ENCODE measurements at places on chromosomes 6 and 20.

DNA sequence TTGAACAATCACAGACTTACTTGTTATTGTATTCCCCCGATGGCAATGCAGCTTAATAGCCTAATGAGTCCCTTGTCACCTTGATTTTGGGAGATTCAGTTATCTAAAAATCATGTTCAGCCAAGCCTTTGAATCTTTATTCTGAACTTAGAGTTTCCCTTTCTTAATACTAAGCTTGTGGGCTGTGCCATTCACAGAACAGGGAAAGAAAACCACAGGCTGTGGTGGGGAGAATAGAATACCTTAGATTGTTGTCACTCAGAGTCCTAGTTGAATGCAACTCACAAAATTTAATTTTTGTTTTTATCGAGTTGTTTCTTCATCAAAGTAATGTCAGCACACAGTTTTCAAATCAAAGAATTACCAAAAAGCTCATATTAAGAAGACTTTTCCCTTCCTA, 37.4 kb downstream of the RFPL4B start:
- no peak for DNase-seq

DNA sequence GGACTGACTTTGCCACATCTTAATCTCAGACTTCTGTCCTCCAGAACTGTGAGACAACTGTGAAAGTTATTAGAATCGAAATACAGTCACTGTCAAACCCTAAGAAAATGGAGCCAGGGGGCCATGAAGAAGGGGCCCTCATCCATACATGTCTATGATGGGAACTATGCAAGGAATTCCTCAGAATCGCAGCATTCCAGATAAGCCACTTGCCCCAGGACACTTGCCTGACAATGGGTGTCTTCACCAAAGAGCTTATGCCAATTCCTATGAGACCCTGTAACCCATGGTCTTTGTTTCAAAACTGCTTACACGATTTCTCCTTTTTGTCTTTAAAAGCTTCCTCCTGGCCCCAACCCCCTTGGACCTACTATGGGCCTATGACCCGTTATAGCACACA, 90.4 kb upstream of the FOXP4 start:
- no peak for DNase-seq

DNA sequence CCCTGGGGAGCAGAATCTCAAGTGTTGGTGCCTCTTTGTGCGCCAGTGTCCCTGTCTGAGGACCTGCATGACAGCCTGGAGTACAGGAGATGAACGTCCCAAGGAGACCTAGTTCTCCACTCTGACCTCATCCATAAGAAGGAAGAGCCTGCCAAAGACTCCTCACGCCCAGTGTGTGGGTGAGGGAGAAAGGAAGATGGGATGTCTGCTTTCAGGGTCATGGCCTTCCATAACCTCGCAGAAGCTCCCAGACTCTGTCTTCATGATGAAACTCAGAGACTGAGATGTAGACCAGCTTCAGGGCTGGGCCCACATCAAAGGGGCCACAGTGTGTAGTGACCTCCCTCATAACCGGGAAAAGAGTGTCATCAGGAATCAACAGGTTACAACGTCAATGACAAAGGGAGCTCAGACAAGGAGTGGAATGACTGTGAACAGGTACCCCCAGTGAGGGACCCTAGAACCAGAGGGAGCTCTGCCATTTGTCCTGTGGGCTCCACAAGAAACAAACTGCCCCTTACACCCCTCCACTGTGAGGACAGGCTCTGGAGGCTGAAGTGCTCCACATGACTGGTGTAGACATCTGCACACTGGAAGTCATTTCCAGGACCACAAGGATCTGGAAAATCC, 8.1 kb downstream of the HLA-DQB1 start:
- DNase-seq = no peak

- no peak for DNase-seq
These were observed 65.3 kb downstream of the MTHFD1L start for GRCh38 chr6:150930841-150931240.

DNA sequence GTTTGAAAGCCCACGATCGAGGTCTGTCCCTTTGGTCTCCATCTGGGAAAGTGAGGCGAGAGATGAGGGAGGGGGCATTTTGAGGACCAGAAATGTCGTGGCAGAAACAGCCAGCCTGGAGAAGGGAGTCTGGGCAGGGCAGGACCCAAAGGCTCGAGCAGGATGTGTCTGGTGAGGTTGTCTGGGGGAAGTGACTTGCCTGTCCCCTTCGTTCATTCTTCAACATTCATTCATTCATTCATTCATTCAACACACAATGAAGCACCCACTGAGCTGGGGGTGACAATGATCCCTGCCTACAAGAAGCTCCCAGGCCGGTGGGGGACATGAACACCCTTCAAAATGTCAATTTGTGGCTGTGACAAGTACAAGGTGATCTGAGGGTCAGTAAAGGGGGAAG, 80.5 kb downstream of the CEBPB start:
- DNase-seq = no peak

DNA sequence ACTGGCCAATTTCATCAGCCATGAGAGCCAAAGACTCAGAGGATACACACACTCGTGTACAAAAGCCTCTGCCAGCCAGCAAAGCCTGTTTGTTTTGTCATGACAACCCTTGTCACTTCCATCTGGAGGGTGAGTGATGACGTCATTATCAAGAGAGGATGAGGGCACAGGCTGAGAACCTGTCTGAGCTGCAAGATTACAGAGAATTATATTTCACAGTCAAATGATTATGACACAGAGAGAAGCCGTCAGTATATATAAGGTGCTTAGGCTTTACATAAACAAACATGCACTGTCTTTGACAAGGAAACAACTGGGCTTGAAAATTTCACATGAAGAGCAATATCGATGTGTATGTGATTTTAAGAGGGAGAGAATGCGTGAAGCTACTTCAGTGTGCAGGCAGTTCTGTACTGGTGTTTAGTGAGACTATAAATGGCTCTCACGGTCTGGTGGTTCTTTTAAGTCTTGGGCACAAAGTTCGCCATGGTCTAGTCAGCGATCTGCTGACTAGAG, 36.5 kb upstream of the BCLAF1 start:
- DNase-seq = no peak

GRCh38 chr6:148247386-148248063, 95.1 kb upstream of the SASH1 start:
- no peak for DNase-seq

GRCh38 chr20:17452441-17452840, 78.7 kb downstream of the BFSP1 start:
- no peak for DNase-seq

DNA sequence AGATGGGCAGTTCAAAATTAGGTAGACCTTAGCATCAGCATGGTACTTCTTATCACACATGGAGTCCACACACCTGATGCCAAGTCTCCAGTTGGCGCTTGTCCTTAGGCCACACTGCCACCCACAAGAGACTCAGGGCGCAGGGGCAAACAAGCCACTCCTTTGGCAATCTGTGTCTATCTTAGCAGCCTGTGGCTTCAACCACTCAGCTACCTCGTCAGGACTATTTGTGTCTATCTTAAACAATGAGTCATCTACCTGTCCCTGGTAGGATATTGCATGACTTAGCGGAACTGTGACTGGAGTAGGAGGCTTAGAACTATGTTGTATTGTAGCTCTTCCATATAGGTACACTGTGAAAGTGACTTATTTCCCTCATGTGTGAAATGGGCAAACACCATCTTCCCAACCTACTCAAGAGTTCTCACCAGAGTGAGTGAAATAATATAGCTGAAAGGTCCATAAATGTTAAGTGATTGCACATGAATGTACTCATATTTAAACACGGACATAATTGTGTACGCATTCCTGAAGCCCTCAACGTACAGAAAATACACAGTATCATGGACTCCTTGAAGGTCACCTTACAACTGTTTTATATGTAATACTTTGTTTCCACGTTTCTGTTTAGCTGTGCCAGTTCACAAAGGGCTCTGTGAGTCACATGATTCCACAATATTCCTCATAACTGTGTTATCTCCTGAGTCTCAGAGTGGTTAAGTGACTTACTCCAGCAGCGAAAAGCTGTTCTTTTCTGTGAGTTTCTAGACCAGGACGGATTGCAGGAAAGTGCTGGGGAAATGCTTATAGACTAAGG, 1.6 kb downstream of the TRIM27 start:
- no peak for DNase-seq

DNA sequence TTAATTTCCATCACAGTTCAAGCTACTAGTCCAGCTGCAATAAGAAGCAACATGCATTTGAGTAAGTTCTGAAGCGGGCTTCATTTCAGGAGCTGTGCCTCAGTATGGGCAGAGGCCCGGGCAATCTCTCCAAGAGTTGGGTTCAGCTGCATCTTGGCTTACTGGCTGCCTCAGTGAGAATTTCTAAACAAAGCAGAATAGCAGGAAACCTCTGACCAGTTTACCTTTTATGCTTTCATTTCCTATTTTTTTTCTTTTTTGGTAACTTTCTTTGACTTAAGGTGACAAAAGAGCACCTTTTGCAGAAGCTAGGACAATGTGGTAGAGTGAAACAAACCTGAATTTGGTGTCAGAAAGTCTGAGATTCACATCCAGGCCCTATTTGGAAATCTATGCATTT, 51.0 kb upstream of the FBXO30 start:
- no peak for DNase-seq

DNA sequence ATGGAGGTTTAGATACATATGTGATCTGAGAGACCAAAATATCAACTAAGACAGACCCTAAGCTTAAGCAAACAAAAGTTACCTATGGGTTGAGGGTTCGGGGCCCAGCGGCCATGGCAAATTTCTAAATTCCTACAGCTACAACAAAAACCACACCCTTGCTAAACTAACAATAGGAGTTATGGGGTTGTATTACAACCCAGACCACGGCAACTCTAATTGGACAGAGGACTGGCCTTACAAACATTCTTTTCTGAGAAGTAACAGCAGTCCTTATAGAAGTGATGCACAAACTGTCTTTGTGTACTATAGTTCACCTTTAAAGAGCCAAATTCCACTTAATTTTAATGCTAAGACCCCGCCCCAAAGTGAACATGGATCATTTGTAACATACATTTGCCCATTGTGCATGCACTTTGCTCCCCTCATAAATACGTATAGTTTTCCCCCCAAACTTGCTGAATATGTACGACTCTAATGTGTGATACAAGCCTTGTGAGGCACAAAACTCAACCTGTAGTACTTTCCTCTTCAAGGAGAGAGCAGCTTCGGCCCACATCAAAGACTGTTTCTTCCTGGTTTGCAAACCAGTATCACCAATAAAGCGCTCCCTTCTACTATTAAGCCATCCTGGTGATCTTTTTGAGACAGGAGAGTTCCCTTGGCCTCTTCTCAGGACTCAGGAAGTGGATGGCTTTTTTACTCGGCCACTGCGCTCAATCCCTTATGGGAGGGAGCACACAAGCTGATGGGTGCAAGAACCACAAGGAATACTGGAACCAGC, 25.6 kb upstream of the MBOAT1 start:
- no peak for DNase-seq

GRCh38 chr6:157264701-157265100, 58.6 kb downstream of the TMEM242 start:
- no peak for DNase-seq

DNA sequence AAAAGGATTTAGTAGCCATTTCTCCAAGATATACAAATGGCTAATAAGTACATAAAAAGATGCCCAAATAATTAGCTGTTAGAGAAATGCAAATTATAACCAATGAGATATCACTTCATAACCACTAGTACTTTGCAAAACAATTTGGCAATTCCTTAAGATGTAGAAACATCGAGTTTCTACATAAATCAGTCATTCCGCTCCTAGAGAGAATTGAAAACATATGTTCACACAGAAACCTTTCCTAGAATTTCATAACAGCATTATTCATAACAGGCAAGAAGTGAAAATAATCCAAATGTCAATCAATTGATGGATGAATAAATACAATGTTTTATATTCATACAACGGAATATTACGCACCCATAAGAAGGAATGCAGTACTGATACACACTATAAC, 20.5 kb upstream of the NT5E start:
- DNase-seq = no peak

DNA sequence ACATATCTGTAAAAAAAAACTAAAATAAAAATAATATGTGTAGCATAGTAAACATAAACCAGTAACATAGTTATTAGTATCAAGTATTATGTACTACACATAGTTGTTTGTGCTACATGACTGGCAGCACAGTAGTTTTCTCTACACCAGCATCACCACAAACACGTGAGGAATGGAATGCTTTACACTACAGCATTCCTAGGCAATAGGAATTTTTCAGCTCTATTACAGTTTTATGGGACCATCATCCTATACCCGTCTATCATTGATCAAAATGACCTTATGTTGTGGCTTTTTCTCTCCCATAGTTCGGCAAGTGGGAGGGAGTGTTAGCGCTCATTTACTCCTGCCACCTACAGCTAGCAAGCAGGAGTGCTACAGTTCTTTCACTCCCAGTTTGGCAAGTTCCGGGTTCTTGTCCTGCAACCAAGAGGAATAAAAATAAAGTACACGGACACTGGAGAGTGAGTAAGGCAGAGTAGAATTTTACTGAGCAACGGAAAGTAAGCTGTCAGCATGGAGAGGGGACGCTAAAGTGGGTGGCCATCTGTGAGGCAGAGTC, 196.8 kb upstream of the HSF2 start:
- no peak for DNase-seq

DNA sequence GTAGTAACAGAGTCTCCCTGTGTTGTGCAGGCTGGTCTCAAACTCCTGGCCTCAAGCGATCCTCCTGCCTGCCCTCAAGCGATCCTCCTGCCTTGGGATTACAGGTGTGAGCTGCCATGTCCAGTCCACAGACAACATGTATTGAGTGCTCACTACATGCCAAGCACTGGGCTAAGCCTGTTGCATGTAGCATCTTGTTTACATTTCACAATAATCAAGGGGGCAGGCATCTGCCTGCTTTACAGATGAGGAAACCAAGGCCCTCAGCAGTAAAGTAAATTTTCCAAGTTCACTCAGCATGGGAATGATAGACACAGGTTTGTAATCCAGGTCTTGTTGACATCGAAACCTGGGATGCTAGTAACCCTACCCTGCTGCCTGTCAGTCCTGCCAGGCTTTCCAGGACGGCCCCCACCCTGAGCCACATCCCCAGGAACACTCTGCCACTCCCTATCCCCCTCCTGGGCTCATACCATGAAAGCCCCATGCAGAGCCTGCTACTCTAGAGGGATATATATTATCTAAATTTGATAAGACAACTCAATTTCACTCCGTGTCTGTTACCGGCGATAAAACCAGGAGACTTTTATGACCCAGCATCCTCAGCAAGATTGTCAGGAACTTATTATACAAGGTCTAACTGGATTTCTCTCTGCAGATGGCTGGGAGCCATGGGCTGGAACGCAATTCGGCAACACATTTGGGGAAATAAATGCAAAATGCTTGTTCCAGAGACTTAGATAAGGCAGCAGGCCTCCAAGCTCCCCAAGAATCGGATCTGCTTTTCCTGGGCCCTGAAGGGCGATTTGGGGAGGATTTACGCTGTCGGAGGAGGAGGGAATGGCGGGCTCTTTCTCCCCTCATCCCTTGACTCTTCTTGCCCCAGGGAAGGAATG, 30.4 kb downstream of the CD40 start:
- DNase-seq = no peak

- peak; percentile 52 for DNase-seq
These were observed 3.7 kb downstream of the OGFR start for GRCh38 chr20:62808211-62808865.

- no peak for DNase-seq
These were observed 125.6 kb upstream of the MARCKS start for GRCh38 chr6:113731541-113731940.

GRCh38 chr6:169854813-169855212, 103.4 kb downstream of the ERMARD start:
- no peak for DNase-seq
